ENCODE measurements at places on chromosomes 6 and 20.
A peak's percentile ranks its signal among the peaks of the same experiment; 100 is the strongest.

DNA sequence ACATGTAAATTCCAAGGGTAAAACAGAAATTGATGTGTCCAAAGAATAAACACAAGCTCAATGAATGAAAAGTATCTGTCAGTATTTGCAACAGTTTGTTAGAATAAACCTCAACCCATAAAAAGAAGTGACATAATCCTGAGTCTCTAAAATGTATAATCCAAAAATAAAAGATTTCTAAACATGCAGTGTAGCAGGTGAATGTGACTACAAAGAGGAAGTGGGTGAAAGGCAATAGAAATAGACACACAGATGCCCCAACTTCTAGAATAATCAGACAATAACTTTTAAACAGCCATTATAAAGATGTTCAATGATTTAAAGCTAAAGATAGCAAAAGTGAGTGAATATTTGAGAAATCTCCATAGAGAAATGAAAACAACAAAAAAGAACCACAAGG lies 1009.2 kb upstream of the GJE1 start:
- DNase-seq = no peak

DNA sequence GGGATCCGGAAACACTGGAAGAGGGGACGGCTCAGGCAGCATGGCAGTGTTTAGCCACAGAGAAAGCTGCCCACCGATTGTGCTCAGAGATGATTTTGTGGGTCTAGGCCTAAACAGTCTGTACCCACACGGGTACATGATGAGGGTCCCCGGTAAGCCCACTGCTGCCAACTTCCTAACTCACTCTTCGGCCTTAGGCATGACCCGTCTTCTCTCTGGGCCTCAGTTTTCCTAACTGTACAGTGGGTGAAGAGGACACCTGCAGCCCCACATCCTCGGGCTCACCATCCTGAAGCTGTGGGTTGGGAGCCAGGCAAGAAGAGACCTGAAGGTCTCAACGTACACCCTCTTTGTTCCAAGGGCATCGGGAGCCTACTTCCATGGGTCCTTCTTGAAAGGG lies 6.5 kb downstream of the FOXP4 start:
- no peak for DNase-seq

- no peak for DNase-seq
These were observed 58.8 kb downstream of the ZBTB9 start for GRCh38 chr6:33513213-33513612.

DNA sequence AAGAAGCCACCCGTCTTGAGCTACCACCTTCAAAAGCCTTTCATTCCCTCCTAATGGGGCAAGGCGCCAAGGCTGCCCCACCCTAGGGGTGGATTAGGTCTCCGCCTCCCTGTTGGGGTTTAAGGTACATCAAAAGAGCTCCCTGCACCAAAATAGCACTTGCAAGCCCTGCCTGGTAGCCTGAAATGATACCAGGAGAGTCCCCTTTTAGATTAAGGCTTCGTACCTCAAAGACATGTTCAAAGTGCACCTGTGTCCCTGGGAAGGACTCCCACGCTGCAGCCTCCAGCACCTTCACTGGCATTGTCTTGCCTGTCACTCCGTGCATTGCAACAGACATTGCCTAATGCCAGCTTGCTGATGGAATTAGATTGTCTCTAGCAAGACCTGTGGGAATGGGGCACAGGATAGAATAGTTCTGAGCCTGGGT lies 15.7 kb upstream of the CDKN1A start:
- no peak for DNase-seq

GRCh38 chr6:132937466-132937906 lies 123.1 kb downstream of the RPS12 start:
- DNase-seq = no peak

DNA sequence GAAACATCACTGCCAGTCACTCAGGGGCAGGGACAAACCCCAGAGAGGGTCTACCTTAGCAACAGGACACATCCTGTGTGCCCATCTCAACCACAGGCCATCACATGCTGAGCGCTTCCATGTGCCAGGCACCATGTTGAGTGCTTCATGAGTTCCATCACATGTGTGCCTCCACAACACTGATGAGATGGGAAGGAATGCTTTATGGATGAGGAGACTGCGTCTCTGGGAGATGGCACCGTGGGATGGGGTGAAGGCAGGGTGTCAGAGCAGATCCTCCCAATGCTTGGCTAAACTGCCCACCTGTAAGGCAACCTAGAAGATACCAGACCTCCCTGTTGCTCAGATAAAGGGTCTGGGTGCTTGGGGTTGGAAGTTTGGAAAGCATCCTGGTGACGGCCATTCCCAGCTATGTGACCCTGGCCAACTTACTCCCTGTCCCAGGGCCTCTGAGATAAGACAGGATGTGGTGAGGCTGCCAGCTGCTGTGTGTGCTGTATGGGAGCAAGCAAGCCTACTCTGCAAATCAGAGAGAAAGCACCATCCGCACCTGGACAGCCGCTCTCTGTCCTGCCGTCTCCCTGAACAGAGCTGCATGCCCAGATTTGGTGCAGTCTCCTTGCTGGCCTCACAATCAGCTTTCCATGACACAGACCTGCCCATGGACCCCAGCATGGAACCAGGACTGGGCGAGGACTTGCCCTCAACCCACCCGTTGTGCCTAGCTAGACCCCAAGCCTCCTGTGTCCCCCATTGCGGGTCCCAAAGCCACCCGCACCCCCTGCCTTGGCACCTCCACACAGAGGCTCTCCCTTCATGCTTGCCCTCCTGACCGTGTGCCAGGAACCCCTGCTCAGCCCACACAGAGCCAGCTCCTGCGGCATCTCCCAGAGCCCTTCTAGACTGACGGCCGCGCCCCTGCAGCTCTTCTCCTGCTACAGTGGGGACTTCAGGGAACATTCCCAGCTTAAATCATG lies 143.7 kb downstream of the SYNDIG1 start:
- DNase-seq = no peak

- no peak for DNase-seq
These were observed 5.1 kb downstream of the SNTA1 start for GRCh38 chr20:33438481-33438880.

DNA sequence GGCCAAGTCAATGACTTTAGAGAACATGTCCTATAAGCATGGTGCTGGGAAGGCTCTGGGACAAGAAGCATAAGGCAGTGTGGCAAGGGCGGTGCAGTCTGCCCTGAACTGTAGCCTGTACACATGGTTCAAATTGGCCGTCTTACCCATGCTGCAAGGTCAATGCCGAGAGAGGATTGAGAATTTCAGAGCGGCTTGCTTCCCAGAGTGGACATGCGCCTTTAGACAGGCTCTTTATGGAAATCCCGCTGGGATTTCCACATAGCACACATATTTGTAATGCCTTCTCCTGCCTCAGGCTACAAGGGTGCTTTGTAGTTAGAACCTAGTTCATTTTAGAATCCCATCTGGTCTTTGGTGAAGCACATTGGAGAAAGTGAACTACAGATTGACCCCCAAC lies 36.1 kb upstream of the CEP162 start:
- DNase-seq = no peak

GRCh38 chr20:54407459-54407858 lies 67.9 kb upstream of the DOK5 start:
- no peak for DNase-seq

- no peak for DNase-seq
These were observed 106.4 kb upstream of the PDE10A start for GRCh38 chr6:165769401-165769800.

DNA sequence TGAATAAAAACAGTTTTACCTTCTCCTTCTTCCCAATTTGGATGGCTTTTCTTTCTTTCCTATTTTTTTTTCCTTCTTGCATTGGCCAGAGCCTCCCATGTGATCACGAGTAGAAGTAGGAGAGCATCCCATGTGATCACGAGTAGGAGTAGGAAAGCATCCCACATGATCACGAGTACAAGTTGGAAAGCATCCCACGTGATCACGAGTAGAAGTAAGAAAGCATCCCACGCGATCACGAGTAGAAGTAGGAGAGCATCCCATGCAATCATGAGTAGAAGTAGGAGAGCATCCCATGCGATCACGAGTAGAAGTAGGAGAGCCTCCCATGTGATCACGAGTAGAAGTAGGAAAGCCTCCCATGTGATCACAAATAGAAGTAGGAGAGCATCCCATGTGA lies 218.6 kb downstream of the DLL1 start:
- DNase-seq = no peak

- no peak for DNase-seq
These were observed 34.9 kb upstream of the THBS2 start for GRCh38 chr6:169288591-169288990.

DNA sequence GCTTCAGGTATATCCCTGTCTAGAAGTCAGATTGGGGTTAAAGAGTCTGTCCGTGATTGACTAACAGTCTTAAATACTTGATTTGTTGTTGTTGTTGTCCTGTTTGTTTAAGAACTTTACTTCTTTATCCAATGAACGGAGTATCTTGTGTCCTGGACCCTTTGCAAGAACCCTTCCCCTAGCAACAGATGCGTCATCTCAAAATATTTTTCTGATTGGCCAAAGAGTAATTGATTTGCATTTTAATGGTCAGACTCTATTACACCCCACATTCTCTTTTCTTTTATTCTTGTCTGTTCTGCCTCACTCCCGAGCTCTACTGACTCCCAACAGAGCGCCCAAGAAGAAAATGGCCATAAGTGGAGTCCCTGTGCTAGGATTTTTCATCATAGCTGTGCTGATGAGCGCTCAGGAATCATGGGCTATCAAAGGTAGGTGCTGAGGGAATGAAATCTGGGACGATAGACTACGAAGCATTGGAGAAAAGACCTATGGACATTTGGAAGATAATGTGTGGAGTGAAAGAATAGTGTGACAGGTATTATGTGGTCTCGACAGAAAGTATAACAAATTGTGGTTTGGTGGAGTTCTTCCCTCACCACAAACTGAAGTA lies at the start of gene HLA-DRA:
TSS of gene HLA-DRA (plus strand) at position 286 of the 613 bp plus-strand sequence. CDS start at position 350, 64 bp downstream.
- no peak for DNase-seq

GRCh38 chr6:140602431-140603248 lies 1228.2 kb upstream of the CITED2 start:
- no peak for DNase-seq

GRCh38 chr6:131281471-131282270 lies 146.4 kb downstream of the AKAP7 start:
- peak; percentile 10 for DNase-seq

DNA sequence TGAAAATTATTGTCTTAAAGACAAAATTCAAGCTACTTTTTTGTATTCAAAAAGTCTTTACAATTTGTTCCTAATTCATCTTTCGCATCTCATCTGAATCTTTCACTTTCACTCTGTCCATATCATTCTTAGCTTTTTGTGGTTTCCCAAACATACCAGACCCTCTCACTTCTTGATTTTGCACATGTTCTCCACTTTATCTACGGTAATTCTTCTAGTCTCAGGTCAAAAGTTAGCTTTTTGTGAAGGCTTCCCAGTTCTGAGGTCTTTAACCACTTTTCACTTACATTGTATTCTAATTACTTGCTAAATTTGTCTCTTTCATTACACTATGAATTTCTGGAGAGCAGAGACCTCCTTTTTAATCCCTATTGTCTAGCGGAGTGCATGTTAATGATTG lies 34.6 kb upstream of the EPHA7 start:
- no peak for DNase-seq

GRCh38 chr20:38680500-38681306 lies 43.6 kb upstream of the SLC32A1 start:
- no peak for DNase-seq

DNA sequence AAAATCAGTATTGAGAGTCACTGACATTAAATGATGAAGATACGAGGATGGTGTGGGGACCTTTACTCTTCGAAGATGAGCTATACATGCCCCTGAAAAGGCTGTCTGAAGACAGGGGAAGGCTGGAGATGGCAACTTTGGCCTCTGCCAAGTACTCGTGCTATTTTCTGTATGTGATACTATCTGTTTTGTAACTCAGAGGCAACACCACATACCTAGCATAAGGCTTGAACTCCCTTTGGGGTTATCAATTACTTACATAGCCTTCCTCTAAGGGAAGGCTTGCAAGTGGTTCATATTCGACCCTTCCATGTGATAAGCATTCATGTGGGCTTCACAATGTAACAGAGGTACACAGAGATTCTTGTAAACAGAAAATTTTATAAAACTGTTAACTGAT lies 68.7 kb upstream of the FBXO30 start:
- DNase-seq = no peak

DNA sequence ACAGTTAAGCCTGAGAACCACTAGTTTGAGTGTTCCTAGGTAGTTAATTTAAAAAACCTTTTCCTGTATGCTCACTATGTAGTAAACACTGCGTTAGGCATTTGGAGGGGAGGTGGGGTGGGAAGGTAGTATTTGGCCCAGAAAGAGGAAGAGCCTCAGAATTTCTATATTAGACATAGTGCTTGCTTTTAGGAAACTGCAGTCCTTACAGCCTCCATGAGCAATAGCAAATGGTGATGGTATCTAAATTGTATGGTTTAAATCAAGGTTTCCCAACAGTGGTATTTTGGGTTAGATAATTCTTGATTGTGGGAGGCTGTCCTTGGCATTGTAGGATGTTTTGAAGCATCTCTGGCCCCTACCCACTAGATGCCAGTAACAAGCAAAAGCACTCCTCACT lies 61.5 kb upstream of the RIPOR2 start:
- no peak for DNase-seq

GRCh38 chr6:149153100-149153499 lies 164.4 kb upstream of the TAB2 start:
- no peak for DNase-seq

DNA sequence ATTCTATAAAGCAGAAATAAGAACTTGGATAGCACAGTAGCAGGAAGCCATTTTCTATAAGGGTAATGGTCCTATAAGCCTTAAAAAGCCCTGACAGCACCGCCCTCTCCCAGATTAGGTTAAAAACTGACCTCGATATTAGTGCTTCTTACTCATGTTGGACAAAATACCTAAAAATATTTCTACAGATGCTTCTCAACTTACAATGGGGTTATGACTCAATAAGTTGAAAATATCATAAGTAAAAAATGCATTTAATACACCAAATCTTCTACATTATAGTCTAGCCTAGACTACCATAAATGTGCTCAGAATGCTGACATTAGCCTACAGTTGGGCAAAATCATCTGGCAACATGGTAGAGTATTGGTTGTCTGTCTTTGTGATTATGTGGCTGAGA lies 70.3 kb downstream of the SESN1 start:
- no peak for DNase-seq

GRCh38 chr6:22152841-22153240 lies 144.0 kb downstream of the PRL start:
- no peak for DNase-seq

- no peak for DNase-seq
These were observed 450.9 kb downstream of the GJA1 start for GRCh38 chr6:121886223-121886830.

DNA sequence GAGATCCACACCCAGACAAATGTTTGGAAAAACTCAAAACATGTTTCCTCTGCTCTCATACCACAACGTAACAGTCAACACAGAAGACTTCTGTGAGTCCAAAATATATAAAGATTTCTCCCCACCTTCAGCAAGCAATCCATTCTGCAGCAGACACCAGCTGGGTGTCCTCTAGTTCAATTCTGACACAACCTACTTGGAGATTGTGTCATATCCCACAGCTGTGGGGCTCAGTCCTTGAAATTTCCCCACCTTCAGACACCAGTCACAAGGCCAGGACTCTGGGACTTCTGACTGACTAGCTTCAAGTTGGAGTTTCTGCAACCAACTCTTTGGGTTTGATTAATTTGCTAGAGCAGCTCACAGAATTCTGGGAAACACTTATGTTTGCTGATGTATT lies 244.8 kb upstream of the CDYL start:
- DNase-seq = no peak

Measured in stimulated activated CD4-positive, alpha-beta T cell treated with anti-CD3 and anti-CD28 coated beads, TNF-alpha, amount 100 ng/mL, for 4 hours (primary cell).